Daoy (cell line): ENCODE measurements at places on chromosomes 1 and 21. TPM values are rescaled to one million over a fixed set of nuclear protein-coding genes. Genes with fewer than 3 reads are reported as not detected.
A peak's percentile ranks its signal among the peaks of the same experiment; 100 is the strongest.

The ZNF670 gene
- 7.3 and 10.0 TPM in 2 replicates for total RNA-seq

GRCh38 chr1:210691039-210691610 lies 362.4 kb downstream of the HHAT start:
- DNase-seq = no peak

DNA sequence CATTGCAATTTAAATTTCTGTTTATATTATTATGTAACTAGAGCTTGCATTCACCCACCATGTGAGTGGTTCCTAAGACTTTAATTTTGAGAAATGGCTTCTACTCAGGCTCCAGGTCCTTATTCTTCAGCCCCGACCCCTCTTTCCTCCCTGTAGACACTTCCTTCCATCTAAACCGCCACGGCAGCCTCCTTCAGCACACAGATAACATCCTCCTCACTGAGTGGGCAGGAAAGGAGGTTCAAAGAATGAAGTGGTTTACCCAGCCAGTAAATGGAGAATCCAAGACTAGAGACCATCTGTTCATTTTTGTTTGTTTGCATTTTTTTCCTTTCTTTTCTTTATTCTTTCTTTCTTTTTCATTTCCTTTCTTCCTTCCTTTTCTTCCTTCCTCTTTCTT lies 37.1 kb upstream of the SOD1 start:
- DNase-seq = no peak

GRCh38 chr1:15146971-15147376 lies 6.6 kb upstream of the TMEM51 start:
- no peak for DNase-seq

- DNase-seq = no peak
Observed at GRCh38 chr1:170247751-170248521, 102.2 kb downstream of the NTMT2 start.

DNA sequence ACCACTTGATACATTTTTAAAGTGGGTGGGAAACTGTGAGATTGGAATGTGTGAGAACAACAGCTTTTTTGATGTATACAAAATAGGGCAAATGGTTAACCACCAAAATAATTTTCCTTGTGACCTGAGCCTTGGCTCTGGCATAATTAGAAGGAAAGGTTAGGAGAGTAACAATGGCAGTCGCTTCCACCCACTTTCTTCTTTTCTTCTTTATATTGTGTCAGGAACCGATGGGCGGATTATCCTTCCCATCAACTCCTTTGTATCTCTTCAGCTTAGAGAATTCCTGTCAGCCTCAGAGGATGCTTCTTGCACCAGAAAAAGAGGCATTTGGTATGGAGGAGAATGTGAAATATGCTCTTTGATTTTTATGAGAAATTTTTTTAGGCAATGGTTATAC lies 90.6 kb downstream of the SDCCAG8 start:
- no peak for DNase-seq

DNA sequence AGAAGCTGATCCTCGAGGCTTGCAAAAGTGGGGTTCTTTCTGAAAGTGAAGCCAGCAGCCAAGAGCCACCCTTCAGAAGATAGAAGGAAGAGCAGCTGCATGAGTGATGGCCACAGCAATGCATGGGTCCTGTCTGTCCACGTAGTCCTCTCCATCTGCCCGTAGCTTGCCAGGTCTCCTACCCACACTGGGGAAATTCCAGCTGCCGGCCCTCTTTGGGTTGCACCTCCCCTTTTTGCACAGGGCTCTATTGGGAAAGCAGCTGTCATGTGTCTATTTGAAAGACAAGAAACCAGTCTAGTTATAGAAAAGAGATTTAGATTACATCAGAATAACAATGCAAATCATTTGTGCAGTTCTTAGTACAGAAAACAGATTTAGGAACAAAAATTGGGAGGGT lies 204.4 kb downstream of the GIPC2 start:
- DNase-seq = peak; percentile 39

DNA sequence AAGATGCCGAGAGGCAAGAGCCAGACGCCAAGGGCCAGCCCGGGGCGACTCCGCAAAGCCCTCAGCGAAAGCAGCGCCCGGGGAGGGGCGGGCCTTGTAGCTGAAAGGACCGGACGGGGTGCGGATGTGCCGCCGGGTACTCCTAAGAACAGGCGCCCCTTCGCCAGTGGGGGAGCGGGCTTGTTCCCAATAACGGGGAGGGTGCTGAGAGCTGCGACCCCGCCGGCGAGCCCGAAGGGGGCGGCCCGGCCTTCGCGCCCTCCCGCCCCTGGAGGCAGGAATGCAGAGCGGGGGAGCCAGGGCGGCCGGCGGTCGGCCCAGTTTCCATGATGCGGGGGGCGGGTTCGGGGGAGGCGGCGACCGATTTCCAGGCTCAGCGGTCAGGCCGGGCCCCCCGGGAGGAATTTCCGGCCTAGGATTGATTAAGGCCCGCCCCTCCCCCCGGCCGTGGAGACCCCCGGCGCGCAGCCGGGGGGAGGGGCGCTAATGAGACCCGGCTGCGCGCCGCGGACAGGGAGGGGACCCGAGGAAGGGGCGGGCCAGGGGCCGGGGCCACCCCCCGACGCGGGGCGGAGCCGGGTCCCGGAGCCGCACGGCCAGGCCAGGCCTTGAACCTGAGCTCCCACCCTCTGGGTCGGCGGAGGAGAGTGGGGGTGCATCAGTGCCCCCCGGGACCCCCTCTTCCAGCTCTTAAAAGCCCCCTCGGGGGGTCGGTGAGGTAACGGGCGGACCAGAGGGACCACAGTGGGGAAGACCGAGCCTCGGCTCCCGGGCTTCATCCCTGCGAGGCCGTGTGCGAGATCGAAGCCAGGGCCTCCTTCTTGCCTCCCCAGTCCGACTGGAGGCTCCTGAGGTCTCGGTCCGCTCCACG lies 898 bp upstream of the TMEM200B start:
- DNase-seq = peak; percentile 81

GRCh38 chr21:34690041-34690792 lies 21.4 kb downstream of the CLIC6 start:
- no peak for DNase-seq

- peak; percentile 90 for DNase-seq
Observed at GRCh38 chr1:201184307-201185122, 6.1 kb upstream of the IGFN1 start.

DNA sequence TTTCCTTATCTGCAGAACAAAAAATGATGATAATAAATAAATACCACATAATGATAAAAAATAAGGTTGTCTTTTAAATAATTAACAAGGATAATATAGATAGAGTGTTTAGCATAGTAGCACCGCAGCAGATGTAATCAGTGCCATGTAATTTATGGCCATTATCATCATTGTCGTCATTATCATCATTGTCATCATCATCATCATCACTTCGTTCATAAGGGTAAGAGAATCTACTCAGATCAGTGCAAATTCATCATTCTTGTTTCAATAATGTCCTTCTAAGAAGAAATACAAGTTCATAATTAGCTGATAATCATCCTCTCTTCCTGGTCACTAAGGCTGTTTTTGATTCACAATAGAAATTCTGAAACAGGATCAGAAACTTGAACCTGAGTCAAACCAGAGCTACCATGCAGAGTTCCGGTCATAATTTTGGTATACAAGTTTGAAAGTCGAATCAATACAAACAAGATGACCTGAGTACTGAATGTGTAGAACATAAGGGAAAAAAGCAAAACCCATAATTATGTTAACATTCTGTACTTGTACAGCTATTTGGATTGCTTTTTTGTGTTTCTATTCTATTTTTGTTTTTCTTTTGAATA lies 172.0 kb downstream of the LRRC40 start:
- no peak for DNase-seq

- DNase-seq = no peak
Observed at GRCh38 chr21:37843191-37843590, 73.1 kb downstream of the KCNJ6 start.
